Kidney epithelial cell (primary cell): ENCODE measurements at places on chromosomes 3 and 15.

GRCh38 chr3:75129101-75129500 lies 514.6 kb upstream of the CNTN3 start:
- no peak for DNase-seq

DNA sequence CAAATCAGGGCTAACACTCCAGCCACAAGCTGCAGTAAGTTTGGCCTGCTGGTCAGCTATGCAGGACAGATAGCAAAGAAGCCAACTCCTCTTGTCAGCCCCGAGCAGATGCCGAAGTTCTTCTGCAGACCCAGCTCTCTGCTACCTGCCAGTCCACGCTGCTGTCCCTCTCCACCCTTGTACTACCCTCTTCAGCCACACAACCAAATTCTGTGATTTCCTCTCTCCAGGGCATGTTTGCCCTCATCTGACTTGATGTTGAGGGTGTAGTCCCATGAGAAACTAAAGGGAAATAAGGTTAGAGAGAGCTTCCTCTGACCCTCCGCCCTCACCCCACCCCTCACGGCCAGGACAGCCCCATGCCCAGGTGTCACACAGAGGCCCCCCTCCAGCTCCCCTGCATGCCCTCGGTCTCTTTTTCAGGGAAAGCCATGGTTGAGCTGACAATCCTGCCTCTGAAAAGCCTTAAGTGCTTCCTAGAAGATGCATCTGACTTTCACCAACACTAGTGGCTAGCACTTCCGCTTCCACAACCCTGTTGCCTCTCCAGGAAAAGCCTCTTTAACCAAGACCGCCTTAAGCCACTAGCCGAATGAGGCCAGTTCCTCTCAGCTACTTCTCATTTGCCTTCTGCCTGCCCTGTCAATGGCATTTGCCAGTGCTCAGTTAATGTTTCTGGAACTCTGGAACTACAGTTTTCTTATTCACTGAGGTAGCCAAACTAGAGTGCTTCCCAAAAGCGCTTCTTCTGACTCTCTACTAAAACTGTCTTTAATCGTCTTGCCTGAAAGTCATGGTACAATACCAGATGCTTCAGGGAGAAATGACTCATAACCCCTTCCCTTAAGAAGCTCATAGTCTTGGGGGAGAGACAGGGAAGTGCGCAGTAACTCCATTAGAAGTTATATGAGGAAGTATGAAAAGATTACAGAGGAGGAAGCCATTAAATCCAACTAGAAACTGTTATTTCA lies 300.4 kb upstream of the STT3B start:
- no peak for DNase-seq

DNA sequence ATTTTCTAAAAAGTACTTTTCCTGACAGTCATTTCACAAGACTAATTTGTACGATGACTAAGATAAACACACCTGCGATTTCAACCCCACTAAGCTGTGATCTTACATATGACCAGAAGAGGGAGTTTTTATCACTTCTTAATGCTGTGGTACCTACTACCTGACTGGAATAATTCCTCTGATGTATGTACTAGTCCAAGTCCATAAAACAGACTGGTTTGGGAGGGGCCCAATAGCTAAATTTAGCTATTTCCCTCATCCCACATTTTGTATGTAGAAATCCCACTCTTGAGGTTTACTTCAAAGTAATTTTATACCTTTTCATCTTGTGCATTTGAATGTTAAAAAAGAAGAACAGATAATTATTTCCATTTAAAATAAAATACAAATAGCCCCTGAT lies 49.7 kb upstream of the SCAANT1 start:
- DNase-seq, result no peak

- no peak for DNase-seq
Observed at GRCh38 chr15:53107855-53108254, 317.7 kb upstream of the ONECUT1 start.

DNA sequence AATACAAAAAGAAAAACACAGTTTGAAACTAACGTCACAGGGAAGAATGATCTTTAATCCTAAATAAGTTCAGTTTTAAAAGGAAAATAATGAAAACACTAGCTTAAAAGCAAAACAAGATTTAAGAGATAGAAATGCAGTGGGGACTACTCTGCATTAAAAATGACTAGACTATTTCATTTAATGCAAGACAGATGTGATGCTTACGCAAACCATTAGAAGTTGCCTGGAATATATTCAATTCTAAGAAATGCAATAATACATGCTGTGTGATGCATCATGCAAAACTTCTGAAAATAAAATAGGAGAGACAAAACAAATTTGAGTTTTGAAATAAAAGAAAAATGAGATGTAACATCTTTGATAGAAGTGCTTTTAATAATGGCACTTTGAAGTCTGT lies 97.6 kb upstream of the STRIT1 start:
- DNase-seq, result no peak

- DNase-seq, result no peak
Observed at GRCh38 chr3:16240229-16241023, 24.3 kb downstream of the DPH3 start.

- DNase-seq, result no peak
Observed at GRCh38 chr3:123027292-123028232, at the start of gene SEMA5B. Gene SEMA5B, minus strand, starts transcription at chr3:123027763. Its CDS starts 66,500 bp downstream, at chr3:122961263.

GRCh38 chr3:17848102-17848501 lies 105.7 kb upstream of the TBC1D5 start:
- no peak for DNase-seq

- no peak for DNase-seq
Observed at GRCh38 chr3:66082679-66083078, 44.0 kb upstream of the MAGI1 start.

GRCh38 chr15:36777926-36778325 lies 198.5 kb downstream of the CDIN1 start:
- no peak for DNase-seq

DNA sequence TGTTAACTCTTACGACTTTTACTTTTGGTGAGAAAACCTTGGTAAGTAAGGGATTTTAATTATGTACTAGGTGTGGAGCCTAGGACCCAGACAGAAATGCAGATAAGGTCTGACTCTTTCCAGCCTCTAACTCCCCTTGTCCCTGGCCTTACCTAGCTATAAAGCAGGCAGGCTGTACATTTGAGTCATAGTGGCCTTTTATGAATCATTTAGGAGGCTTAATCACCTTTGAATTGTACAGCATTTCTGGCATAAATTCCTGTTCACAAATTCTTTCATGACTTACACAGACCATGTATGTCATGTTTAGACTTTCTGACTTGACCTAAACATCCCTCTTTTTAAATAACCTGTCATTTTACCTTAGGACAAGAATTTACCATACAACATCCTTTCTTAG lies 47.4 kb downstream of the CHCHD4 start:
- DNase-seq, result no peak

- DNase-seq, result no peak
Observed at GRCh38 chr15:74500401-74500800, 39.4 kb upstream of the UBL7 start.

GRCh38 chr3:102106416-102107097 lies 257.2 kb downstream of the NFKBIZ start:
- DNase-seq, result no peak

GRCh38 chr3:126971891-126972351 lies 11.0 kb upstream of the PLXNA1 start:
- DNase-seq, result no peak

DNA sequence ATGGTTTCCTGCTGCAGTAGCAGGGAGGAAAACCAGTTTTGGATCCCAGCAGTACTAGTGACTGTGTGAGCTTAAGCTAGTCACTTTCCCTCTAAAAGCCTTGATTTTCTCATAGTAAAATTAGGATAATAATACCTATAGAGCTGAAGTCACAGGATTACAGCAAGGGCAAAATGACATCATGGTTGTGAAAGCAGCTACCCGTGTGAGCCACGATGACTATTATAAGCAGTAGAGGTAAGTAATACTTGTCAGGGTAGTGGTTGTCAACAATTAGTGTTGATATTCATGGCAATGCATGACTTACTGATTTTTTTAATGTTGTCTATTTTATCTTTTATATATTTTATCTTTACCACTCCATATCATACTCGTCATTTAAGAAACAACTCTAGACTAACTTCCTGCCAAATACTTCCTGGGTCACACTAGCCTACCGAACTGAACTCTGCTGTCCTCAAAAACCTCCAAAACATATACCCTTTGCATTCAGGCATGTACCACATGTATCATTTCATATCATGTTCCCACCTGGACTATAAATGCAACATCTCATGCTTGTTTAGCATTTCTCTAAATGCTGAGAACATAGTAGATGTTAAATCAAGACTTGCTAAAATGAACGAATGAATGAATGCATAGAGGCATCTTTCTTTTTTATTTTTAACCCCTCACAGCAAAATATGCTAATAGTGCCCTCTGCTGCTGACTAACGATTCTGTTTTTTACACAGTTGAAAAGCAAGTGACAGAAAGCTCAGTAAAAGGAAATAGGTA lies 172.6 kb downstream of the P3H2 start:
- no peak for DNase-seq

DNA sequence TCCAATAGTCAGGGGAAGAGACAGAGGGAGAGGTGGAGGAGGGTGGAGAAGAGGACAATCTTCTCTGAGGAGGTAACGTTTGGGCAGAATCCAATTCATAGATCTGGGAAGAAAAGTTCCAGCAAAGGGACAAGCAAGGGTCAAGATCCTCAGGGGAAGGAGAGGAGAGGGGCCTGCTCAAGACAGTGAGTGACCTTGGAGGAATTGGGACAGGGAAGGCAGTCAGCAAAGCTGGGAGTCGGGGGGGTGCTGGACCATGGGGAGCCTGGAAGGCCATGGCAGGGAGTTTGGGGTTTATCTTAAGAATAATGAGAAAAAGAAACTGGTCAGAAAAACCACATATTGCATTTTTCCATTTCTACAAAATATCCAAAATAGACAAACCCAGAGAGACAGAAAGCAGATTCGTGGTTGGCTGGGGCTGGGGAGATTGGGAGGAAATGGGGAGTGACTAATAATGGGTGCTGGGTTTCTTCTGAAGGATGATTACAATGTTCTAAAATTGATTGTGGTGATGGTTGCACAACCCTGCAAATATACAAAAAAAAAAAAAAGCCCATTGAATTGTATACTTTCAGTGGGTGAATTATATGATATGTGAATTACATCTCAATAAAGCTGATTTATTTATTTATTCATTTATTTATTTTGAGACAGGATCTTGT lies 19.6 kb upstream of the SRP14 start:
- no peak for DNase-seq

DNA sequence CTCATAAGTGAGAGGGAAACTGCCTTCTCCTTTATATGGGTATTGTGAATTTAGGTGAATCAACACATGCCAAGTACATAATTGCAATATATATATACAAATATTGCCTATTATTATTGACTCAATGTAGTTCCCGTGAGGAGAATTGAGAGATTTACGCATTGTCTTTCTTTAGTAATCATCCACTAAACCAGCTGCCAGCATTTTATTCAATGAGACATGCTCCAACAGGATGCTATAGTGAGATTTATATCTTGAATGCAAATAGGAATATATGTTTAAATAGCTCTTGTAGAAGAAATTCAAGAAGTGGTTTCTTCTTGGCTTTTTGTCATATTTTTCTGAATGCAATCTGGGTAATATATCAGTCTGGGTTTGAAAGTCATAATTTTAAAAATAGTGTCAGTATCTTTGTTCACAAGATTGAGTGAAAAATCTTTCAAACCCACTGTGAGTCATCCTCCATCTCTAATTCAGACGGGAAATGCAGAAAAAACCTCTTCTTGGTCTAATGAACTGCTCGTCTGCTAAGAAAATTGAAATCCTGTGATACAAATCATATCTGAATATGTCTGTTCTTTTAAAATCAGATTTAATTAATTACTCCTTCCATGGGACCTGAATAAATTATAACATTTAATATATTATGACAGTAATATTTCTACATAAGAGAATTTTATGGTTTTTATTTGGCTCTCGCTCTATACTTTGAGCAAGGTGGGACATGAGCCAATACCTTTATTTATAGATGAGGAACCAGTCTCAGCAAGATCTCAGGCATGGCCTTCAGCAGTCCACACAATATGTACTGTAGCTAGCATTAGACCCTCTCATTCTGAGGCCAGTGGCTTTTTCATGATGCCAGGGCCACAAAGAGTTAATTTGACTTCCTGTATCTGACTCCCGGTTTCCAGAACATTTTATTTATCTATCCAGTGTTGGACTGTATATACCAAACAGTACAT lies 516.0 kb downstream of the GABRG3 start:
- no peak for DNase-seq

DNA sequence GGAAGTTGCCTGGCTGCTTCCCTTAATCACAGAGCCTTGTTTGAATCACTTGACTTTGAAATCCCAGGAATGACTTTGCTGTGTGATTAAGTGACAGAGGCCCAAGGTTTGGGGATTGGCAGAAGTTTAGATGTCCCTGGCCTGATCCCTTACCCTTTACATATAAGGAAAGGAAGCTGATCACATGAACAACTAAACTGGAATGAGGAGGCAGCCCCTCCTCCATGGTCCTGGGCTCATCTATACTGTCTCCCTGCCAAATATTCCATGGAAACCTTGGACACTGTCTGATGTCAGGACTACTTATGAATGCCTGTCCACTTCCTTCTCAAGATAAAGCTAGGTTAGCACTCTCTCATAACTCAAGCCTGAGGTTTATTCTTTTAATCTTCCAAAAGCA lies 181.3 kb upstream of the CTDSPL start:
- DNase-seq, result no peak

DNA sequence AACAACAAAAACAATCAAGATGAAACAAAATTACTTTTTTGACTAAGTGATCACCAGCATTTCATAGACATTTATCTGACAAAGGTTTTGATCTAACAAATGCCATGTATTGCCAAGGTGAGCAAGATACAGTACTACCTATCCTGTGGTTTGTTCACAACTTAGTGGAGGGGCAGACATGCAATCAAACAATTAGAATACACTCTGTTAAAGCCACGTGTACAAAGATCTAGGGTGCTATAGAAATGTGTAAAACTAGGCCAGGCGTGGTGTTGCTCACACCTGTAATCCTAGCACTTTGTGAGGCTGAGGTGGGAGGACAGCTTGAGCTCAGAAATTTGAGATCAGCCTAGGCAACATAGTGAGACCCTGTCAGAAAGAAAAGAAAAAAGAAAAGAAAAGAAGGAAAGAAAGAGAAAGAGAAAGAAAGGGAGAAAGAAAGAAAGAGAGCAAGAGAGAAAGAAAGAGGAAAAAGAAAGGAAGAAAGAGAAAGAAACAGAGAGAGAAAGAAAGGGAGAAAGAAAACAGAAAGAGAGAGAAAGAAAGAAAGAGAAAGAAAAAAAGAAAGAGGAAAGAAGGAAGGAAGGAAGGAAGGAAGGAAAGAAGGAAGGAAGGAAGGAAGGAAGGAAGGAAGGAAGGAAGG lies 1.4 kb upstream of the TRIM69 start:
- DNase-seq, result no peak

DNA sequence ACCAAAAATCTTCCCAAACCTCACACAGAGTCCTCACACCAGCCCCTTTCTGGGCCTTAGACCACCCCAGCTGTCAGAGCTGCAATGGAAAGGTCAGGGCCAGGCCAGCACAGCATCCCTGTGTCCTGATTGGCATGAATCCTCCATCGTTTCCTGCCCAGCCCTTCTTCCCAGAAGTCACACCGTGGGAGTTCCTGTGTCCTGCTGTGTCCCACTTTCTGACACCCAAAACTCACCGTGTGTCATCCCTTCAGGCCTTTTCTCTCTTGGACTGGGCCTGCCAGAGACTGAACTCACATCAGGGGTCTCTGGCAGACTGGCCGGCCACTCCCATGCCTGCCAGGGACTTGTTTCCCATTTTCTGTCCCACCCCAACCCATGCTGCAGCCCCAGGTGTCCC lies 32.5 kb upstream of the CHRNB4 start:
- no peak for DNase-seq
